Bone marrow (tissue), 2 donors: ENCODE measurements at places on chromosomes 6 and 20.

DNA sequence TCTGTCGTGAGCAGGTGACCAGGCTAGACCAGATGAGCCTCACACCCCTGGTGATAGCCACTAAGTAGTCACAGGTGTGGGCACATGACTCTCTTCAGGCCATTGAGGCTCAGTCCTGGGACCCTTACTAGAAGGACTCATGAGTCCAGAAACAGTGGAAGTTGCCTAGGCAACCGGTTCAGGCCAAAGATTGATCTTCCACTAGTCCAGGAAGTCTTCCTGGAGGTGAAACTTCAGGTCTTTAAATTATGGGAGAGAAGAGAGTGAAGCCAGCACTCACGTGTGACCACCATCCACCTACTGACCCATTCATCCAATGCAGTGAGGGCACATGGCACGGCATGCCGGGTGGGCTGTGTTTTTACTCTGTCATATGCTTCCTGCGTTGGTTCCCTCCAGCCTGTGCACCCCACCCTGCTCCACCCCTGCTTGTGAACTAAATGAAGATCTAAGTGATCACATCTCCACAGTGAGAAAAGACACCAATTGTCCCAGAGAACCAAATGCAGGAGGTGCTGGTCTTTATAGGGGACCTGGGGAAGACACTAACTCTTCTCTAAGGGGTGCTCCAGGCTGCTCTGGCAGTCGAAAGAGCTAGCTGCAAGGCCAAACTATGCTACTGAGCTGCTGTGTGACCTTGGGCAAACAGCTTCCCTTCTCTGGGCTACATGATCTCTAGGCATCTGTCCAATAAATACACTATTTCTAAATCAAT, 12.5 kb upstream of the STX16 start:
- no peak for DNase-seq

DNA sequence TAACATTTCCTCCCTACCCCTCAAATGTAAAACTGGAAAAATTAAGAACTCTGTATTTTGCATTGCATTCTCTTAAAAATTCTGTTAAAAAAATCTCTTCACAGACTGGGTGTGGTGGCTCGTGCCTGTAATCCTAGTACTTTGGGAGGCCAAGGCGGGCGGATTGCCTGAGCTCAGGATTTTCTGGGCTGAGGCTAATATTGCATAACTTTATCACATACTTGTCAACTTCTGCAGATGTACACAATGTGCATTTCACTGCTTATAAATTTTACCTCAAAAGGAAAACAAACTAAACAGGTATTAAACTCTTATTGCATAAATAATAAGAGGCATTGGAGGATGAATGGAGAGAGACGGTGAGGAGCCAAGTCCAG, 21.1 kb downstream of the YTHDF1 start:
- DNase-seq = no peak

- DNase-seq = no peak
Measured at GRCh38 chr6:3282476-3283236, 23.9 kb downstream of the PSMG4 start.

- no peak for DNase-seq
Measured at GRCh38 chr6:39843305-39844020, 51.3 kb downstream of the DAAM2 start.

GRCh38 chr6:89471287-89471867, 38.4 kb downstream of the ANKRD6 start:
- no peak for DNase-seq

DNA sequence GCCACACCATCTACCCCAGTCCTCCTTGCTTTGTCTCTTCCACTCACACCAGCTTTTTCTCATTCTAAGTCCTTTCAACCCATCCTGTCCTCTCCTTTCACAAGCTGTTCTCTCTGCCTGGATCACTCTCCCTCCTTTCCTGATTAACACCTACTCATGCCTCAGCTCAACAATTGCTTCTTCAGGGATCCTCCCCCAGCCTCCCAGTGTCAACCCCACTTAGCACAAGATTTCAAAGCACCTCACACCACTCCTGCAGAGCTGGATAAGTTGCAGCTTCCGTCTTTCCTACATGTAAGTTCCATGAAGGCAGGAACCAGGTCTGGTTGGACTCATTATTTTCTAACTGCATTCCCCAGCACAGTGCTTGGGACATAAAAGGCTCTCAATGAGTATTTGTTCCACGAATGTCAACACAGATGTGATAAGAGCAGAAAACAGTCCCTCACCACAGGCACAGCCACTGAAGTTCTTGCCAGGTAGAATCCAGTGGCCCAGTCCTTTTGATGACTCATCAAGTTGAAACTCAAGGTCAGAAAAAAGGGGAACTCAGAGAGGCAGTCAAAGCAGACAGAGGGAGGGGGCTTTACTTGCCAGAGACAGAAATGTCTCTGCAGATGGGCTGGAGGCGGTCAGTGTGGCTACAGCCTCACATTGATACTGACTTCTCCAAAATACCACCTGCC, 193.4 kb upstream of the PRDM1 start:
- DNase-seq = no peak

DNA sequence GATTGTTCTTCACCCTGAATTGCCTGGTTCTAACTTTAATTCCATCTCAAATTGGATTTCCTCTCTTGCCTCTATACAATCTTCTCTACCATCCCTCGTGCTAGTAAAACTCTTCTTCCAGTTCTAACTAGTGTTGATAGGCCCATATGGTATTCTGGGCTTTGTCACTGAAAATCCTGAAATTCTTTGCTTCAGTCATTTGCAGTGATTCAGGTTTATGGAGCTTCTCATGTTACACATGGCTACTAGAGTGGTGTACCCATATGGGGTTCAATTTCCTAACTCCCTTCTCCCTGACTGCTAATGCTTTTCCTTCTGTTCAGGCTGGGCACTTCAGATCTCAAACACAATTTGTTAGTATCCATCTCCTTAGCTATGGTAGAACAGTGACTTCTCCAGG, 956.6 kb downstream of the KIF16B start:
- DNase-seq = no peak

- DNase-seq = no peak
Measured at GRCh38 chr6:38784506-38785235, 69.6 kb downstream of the DNAH8 start.

DNA sequence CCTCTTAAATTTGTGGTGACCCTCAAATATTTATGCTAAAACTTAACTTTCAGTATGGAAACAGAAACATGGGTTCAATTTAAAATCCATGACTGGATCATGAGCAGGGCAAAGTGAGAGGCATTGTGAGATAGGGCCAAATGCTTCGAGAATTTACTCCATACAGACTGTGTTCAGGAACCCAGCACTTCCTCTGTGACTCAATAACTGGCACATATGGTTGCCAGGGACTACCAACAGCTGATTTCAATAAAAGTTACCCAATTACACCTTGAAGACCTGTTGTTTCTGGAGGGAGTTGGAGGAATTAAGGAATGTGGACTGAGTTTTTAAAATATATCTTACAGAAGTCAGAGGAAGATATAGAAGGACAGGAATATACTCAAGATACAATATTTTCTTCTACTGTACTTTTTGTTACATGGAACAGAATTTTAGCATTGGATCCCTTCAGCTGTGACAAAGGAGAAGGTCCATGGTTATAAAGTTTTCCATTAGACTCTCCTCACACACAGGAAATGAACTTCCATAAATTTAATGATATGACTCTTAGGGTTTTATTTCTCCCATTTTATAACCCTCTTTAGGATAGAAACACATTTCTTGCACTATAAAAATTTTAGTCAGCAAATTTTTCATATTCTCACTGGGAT, 258.5 kb downstream of the KHDC1L start:
- DNase-seq = no peak

- DNase-seq = no peak
Measured at GRCh38 chr6:160790028-160790792, 88.2 kb downstream of the PLG start.

GRCh38 chr6:2658788-2659187, 91.9 kb downstream of the MYLK4 start:
- DNase-seq = no peak

- no peak for DNase-seq
Measured at GRCh38 chr6:46160102-46160501, 10.7 kb downstream of the ENPP5 start.

GRCh38 chr6:52363228-52363867, 1.4 kb downstream of the PAQR8 start:
- no peak for DNase-seq

GRCh38 chr6:11416936-11417576, 120.5 kb upstream of the TMEM170B start:
- DNase-seq = no peak

- no peak for DNase-seq
Measured at GRCh38 chr6:77136086-77136485, 327.2 kb downstream of the HTR1B start.

DNA sequence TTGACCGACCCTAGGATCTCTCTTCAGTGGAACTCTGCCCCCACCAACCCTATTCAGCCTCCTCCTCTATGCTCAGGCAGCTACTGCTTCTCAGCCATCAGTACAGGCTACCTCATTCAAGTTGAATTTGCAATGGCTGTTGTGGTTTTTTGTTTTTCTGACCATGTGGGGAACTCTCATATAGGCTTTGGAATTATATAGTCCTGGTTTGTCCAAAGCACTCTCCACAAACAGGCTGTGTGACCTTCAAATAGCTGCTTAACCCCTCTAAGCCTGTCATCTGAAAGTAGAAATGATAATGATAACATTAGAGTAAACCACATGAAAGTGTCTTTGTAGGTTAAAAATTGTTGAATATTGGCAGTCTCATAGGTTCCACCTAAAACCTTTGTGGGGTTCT, 80.3 kb downstream of the UNC5CL start:
- no peak for DNase-seq

DNA sequence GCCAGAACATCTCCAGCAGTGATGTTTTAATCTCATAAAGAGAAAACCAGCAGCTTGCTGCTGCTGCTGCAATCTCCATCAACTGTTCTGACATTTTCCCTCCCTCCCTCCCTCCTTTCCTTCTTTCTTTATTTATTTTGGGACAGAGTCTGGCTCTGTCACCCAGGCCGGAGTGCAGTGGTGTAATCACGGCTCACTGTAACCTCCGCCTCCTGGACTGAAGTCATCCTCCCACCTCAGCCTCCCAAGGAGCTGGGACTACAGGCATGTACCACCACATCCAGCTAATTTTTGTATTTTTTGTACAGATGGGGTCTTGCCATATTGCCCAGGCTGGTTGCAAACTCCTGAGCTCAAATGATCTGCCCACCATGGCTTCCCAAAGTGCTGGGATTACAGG, 5.7 kb downstream of the ELOVL5 start:
- DNase-seq = no peak

DNA sequence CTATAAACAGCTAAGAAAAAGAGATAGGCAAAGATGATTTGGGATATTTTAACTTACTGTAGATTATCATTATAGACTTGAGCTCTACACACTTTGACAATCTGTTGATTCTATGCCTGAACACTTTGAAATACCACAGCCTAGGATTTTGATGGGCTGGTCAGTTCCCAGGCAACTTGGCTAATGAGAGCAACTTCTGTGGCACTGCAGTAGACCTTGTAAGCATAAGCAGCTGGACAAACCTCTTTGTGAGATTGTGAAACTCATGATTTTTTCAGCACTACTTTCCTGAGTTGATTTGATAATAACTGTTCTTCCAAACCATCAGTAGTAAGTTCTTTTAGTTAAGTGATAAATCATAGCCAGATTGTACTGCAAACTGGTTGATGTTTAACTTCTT, 27.1 kb upstream of the ELOVL5 start:
- DNase-seq = no peak

GRCh38 chr6:43226192-43226851, 3.0 kb downstream of the DNPH1 start:
- DNase-seq = no peak

- DNase-seq = no peak
Measured at GRCh38 chr6:132202574-132202973, 198.7 kb downstream of the MOXD1 start.

DNA sequence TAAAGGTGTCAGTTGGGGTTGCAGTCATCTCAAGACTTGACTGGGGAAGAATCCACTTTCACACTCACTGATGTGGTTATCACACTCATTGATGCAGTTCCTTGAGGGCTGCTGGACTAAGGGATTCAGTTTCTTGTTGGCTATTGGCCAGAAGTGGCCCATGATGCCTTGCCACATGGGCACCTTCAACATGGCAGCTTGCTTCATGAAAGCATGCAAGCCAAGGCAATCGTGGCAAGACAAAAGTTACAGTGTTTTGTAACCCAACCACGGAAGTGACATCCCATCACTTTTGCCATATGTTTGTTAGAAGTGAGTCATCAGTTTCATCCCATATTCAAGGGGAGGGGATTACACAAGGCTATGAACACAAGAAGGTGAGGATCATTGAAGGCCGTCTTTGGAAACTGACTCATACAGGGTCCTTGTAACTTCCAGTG, 3.8 kb upstream of the RANBP9 start:
- no peak for DNase-seq

GRCh38 chr6:108850669-108851465, 2.6 kb downstream of the ARMC2 start:
- DNase-seq = no peak
